Esophagus squamous epithelium (tissue), 5 donors: ENCODE measurements at places on chromosomes 7 and 10.

GRCh38 chr10:95056744-95057363 is 12.4 kb downstream of the CYP2C8 start:
- no peak overlapping the region for H3K4me3 ChIP-seq
- H3K27me3 ChIP-seq, result no peaks in the 10 kb centered on the region
- H3K4me1 ChIP-seq, result no peaks in the 10 kb centered on the region
- H3K36me3 ChIP-seq, result no peaks in the 10 kb centered on the region

DNA sequence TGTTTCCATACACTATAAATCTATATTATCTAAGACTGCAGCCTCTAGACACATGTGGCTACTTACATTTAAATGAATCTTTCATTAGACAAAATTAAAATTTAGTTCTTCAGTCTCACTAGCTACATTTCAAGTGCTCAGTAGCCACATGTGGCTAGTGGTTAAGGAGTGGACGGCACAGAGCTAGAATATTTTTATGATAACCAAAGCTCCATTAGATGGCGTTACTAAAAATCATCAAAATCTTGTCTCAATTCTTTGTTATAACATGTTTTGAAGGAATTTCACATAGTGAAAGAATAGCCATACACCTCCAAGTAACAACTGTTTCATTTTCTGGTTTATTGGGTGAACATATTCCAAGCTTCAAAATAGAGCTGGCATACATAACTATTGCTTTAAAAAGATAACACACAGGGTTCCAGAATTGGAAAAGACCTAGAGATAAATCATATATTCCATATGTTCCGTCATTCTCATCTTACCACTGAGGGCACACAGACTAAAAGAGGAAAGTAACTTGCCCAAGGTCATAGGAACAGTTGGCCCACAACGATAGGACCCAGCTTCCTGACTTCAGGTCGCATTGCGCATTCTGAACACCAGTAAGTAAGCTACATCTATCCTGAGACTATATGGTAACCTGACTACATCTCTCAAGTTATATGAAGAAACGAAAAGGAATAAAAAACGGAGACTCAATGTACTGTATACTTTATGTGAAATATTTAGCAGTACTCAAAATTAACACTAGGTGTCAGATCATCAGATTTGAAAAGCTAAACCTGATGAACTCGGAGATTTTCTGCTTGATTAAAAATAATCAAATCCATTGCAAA is 66.6 kb downstream of the CAV1 start:
- no peaks in the 10 kb centered on the region for H3K4me1 ChIP-seq
- H3K36me3 ChIP-seq, result no peaks in the 10 kb centered on the region
- H3K4me3 ChIP-seq, result peak overlapping the region; percentile 30

DNA sequence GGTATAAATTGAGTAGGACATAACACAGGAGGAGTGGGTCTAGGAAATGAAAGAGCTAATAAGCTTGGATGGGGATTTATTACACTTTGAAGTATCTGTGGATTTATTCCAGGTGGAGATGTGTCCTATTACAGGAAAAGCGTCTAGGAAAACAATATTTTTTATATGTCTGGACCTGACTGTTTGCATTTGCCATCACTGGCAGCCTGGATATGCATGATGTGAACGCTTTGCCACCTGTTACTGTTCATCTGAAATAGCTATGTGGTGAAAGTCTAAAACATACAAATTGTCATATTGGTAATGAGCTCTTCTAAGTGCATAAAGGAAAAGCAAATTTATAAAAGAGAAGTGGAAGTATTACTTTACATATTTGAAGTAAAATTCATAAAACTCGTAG is 31.6 kb upstream of the AGMO start:
- no peak overlapping the region for H3K27ac ChIP-seq
- no peak overlapping the region for H3K4me3 ChIP-seq
- H3K36me3 ChIP-seq, result no peaks in the 10 kb centered on the region
- H3K4me1 ChIP-seq, result no peaks in the 10 kb centered on the region

GRCh38 chr7:139942636-139943035 is 113.6 kb downstream of the TBXAS1 start:
- H3K4me1 ChIP-seq, result no peaks in the 10 kb centered on the region
- H3K36me3 ChIP-seq, result no peaks in the 10 kb centered on the region
- no peak overlapping the region for H3K4me3 ChIP-seq

- H3K4me3 ChIP-seq, result no peak overlapping the region
- H3K36me3 ChIP-seq, result no peaks in the 10 kb centered on the region
- DNase-seq, result no peak
- H3K4me1 ChIP-seq, result peaks cover 7% of the 10 kb centered on the region
- peak overlapping the region; percentile 12 for H3K27ac ChIP-seq
These were observed 69.3 kb downstream of the SGMS1 start for GRCh38 chr10:50554376-50554994.

DNA sequence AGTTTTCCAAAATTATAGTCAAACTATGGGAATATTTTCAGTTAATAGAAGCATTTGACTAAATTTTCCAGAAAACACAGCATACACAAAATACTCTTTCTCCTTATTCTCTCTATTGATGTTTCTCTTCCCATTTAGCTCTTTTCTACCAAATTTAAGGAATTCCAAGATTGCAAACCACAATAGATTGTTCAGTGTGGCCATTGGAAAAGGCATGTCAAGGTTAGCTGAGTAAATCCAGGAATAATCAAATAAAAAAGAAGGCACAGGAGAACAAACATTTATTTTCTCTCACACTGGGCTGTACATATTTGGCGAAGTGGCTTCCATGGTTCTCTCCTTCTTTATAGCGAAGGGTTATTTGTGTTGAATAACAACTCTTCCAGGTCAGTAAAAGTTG is 117.3 kb downstream of the THSD7A start:
- no peak for DNase-seq
- no peak overlapping the region for H3K27ac ChIP-seq
- no peaks in the 10 kb centered on the region for H3K4me1 ChIP-seq
